NCI-H82 (cell line): ENCODE measurements at places on chromosomes 13 and 19.

- DNase-seq, result no peak
Measured at GRCh38 chr13:113559901-113560644, 24.5 kb upstream of the TFDP1 start.

DNA sequence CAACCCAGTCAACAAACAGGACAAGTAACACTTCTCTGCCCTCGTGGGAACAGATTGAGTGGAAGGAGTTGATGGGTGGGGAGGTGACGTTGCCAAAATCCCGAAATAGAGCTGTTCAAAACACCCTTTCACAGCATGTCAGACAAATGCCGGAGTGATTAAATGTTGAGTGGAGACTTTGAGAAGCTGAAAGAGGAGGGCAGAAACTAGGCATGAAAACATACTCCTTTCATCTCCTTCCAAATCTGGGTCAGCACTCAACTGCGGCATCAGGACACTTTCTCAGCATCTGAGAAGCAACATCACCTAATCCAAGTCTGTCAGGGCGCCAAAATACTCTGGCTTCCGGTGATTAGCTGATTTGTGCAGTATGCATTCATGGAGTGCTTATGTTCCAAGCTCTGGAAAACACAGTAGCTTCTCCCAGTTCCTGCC, 51.5 kb upstream of the MRI1 start:
- peak; percentile 60 for DNase-seq

DNA sequence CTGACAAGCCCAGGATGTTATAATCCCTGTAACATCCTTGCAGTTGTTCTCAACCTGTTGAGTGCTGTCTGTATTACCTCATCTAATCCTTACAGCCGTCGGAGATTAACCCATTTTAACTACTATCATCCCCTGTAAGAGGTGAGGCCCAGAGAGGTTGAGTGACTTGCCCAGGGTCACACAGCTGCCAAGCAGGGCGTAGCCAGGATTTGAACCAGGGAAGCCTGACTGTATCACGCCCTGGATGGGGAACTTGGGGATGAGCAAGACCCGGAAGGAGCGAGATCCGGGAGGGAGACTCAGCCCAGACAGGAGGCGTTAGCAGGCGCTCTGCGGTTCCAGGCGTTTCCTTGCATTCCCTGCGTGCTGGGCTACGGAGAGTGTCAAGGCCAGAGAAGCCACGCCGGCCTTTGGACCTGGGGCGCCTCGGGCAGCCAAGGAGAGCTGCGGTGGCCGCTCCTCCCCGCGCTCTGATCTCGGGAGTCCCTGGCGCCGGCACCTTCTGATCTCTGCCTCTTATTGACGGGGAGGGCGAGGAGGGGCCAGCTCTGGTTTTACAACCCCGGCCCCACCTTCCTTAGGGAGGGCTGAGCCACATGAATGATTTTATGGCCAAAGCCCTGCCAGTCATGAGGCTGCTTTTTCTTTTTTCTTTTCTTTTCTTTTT, 6.2 kb downstream of the SULT2B1 start:
- DNase-seq, result peak; percentile 25

GRCh38 chr13:48506092-48506701, 26.7 kb downstream of the RCBTB2 start:
- DNase-seq, result no peak

DNA sequence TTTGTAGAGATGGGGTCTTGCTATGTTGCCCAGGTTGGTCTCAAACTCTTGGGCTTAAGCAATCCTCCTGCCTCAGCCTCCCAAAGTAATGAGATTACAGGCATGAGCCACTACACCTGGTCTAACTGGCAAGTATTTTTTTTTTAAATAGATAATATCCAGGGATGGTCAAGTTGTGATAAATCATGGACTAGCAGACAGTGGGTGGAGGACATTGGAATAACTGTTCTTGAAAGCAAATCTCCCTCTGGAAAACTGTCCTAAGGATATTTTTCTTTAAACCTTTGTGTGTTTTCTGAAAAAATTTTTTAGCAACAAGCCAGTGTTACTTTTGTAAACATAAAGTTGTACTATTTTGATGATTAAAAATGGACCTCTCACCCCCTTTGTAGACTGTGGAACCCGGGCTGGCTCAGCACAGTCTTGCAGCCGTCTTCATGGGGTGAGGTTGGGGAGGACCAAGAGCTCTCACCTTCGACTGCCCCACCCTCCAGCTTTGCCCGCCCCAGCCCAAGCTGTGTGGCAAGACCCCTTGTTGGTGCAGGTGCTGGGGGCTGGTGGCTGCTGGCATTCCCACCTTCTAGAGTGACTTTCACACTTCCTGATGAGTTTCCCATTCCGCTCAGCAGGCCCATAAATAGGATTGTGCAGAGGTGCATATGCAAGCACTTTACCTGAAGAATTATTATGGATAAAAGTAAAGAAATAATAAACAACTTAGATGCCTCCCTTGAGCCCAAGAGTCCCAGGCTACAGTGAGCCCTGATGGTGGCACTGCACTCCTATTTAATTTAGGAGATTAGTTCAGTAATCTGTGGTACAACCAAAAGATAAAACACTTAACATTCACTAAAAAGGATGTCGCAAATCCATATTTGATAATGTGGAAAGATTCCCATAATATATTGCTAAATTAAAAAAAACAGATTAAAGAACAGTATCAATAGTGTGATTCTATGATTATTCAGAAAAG, 107.3 kb downstream of the GADD45B start:
- no peak for DNase-seq

GRCh38 chr19:52603558-52604207, 33.6 kb downstream of the ZNF701 start:
- DNase-seq, result no peak
